ENCODE measurements at places on chromosomes 16 and 17.

- DNase-seq = no peak
- H3K27ac ChIP-seq = no peak overlapping the region
- no peaks in the 10 kb centered on the region for H3K36me3 ChIP-seq
- H3K27me3 ChIP-seq = peaks cover 64% of the 10 kb centered on the region
Observed at GRCh38 chr16:168424-168823, 2.6 kb downstream of the HBM start.

- no peaks in the 10 kb centered on the region for H3K36me3 ChIP-seq
- peak overlapping the region; percentile 62 for H3K4me3 ChIP-seq
- peaks cover 5% of the 10 kb centered on the region for H3K4me1 ChIP-seq
- peaks cover 23% of the 10 kb centered on the region for H3K27me3 ChIP-seq
Observed at GRCh38 chr16:57985204-57986181, 14.6 kb upstream of the CNGB1 start.

DNA sequence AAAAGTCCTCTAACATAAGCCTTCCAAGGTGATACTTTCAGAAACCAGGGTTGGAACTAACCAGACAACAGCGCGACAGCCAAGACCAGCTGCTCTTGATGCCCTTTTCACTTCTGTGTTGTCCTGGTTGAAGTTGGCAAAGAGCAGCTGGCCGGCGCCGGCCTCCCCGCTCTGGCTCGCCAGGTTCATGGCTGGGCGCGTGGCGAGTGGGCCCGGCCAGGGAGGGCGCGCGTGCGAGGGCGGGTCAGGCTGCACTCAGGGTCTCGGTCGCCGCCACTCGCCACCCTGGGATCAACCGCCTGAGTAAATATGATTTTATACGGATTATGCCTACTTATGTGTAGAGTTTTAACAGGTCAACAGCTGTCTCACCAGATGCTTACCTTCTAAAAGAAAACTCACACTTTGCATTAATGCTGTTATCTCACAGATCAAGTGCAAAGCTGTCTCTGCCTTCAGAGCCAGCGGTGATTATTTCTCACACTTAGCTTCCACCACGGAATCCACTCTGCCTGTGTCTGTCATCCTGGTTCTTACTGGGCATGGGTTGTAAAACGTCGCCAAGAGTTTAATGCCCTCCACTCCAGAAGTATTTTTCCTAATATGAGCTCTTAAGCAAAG is 13.5 kb downstream of the KCTD2 start:
- peaks cover 18% of the 10 kb centered on the region for H3K4me1 ChIP-seq
- peaks cover 47% of the 10 kb centered on the region for H3K36me3 ChIP-seq
- H3K27ac ChIP-seq = peak overlapping the region; percentile 75
- H3K27me3 ChIP-seq = no peaks in the 10 kb centered on the region
- peak overlapping the region; percentile 30 for H3K4me3 ChIP-seq

GRCh38 chr16:72768591-72768990 is 279.3 kb downstream of the ZFHX3 start:
- H3K27ac ChIP-seq = no peak overlapping the region
- H3K36me3 ChIP-seq = no peaks in the 10 kb centered on the region
- H3K27me3 ChIP-seq = no peaks in the 10 kb centered on the region
- H3K4me3 ChIP-seq = no peak overlapping the region
- no peak for DNase-seq

GRCh38 chr16:17389384-17389783 is 81.4 kb downstream of the XYLT1 start:
- H3K36me3 ChIP-seq = no peaks in the 10 kb centered on the region
- no peak overlapping the region for H3K27ac ChIP-seq
- no peaks in the 10 kb centered on the region for H3K27me3 ChIP-seq
- H3K4me3 ChIP-seq = no peak overlapping the region
- DNase-seq = no peak

Data from gastrocnemius medialis (tissue), 4 donors.